Pons (tissue), 1 donor: ENCODE measurements at places on chromosomes 6 and 20.

- no peak for DNase-seq
Measured at GRCh38 chr6:10521104-10521808, at the start of gene GCNT2. Gene GCNT2 (plus strand): TSS chr6:10521351. CDS start chr6:10528912, 7,561 bp downstream.

GRCh38 chr6:45556828-45557227 lies 179.1 kb upstream of the SUPT3H start:
- DNase-seq: no peak

DNA sequence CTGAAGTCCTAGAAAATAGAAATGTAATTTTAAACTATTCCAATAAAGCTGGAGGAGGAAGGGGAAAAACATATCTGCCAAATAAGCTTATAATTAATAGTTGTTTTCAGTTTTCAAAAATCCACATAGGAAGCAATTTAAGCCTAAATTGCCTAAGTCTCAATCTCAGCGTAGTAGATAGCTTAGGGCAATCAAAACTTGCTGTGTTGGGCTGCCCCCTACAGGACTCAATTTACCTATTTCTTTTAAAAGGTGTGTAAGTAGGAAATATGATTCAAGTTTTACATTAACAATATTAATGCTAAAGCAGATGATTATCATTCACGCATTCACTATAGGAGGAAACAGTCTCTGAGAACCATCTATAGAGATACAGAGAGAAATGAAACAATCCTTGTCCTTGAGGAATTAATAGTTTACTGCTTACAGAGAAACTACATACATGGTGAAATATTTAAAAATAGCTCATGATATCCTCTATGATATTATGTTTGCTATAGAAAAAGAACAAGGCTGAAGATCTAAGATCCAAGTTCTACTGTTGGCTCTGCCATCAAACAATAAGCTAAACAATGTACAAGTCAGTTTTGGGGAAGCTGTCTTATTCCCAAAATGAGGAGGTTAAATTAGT lies 102.1 kb downstream of the ATG5 start:
- peak; percentile 78 for DNase-seq

- no peak for DNase-seq
Measured at GRCh38 chr20:16158090-16158975, 414.9 kb downstream of the KIF16B start.

- DNase-seq: no peak
Measured at GRCh38 chr6:70563530-70563929, 3.2 kb upstream of the SDHAF4 start.

- DNase-seq: no peak
Measured at GRCh38 chr6:80363501-80364122, 257.1 kb downstream of the BCKDHB start.

GRCh38 chr6:44074439-44074812 lies 52.8 kb downstream of the MRPL14 start:
- peak; percentile 82 for DNase-seq

- no peak for DNase-seq
Measured at GRCh38 chr6:108723594-108723993, 124.6 kb upstream of the ARMC2 start.

DNA sequence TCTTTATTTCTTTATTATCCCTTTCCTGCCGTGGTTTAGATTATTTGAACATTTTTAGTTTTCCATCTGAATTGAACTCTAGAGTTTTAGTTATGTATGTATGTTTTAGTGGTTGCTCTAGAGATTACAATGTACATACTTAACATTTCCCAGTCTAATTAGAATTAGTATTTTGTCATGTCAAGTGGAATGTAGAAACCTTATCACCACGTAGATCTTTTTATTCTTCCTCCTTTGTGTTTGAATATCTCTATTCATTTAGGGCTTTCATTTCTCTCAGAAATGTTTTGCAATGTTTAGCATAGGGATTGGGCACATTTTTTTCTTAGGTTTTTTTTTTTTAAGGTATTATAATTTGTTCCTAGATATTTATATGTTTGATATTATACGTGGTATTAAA lies 73.1 kb upstream of the EZR start:
- DNase-seq: no peak

DNA sequence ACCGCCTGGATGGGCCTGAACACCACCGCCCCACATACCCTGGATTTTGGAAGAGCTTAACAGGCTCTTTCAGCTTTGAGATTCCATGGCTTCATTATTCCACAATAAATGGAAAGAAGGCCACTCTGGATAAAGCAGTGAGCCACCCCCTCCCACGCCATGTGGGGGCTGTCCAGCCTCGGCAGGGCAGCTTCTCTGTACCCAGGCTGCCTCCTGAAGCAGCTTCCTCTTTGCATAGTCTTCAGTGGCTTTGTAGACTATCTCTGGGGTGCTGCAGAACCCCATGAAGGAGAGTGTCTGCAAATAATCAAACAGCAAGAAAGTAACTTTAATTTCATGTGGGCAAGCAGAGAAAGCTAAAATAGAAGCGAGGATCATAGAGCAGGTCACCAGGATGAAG lies 96.6 kb upstream of the NXT1 start:
- no peak for DNase-seq

- DNase-seq: no peak
Measured at GRCh38 chr6:72724545-72724944, 102.7 kb downstream of the KCNQ5 start.

DNA sequence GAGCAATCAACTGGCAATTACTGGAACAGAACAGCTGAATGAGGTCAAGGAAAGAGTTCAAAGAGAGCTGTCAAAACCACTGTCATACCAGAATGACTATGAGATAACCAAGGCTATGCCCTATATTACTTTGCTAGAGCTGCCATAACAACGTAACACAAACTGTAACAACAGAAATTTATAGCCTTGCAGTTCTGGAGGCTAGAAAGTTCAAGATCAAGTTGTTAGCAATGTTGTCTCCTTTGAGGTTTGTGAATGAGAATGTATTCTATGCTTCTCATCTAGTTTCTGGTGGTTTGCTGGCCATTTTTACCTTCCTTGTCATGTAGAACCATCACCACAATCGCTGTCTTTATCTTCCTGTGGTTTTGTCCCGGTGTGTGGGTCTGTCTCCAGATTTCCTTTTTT lies 1323.0 kb upstream of the GJE1 start:
- DNase-seq: no peak

DNA sequence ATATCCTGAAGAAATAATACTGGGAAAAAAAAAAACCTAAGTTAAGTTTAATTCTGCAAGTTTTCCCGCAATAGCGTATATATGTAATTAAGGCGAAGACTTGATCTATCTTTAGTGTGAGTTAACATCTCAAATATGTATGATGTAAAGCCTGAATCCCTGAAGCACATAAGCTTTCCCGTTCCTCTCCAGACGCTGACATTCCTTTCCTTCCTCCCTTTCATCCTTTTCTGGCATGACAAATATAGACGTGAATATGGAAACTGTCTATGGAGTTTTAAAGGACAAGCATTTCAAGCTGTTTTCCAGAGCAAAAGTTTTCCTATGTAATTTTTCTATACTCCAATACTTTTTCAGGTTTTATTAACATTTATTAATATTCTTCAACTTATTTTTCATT lies 637.0 kb downstream of the COL12A1 start:
- DNase-seq: no peak
